ENCODE measurements at places on chromosomes 7 and 10.
A peak's percentile ranks its signal among the peaks of the same experiment; 100 is the strongest.

DNA sequence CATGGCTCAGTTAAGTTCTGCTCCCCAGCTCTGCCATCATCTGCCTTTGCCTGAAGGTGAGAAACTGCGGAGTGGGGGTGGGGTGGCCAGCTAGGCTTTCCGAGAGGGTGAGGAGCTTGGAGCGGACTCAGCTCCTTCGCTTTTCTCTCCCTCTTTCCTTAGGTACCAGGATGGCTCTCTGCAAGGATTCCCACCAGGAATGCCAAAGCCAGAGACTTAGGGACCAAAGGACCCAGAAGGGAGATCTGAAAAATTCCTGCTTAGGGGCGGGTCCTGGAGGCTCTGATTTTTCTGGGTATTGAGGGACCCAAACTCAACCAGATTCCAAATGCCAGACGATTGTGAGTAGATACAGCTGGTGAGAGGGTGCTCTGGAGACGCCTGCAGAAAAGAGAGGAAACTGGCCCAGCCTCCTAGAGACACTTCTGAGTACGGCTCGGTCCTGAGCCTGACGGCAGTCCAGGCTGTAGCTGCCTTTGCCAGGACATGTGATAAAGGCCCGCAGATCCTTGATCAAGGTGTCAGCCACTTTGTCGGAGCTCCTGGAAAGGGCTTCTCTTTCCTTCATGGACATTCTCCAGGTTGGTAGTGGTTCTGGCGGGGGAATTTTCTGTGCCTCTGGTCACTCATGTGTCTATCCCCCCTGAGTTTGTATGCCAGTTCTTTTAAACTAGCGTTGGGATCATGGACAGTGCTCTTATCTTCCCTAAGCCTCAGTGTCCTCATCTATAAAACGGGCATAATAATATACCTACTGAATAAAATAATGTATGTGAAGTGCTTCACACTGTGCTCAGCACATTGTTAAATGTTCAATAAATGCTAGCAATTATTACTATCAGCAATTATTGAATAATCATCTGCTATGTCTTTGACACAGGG is 42.5 kb upstream of the BTRC start:
- no peak for DNase-seq

DNA sequence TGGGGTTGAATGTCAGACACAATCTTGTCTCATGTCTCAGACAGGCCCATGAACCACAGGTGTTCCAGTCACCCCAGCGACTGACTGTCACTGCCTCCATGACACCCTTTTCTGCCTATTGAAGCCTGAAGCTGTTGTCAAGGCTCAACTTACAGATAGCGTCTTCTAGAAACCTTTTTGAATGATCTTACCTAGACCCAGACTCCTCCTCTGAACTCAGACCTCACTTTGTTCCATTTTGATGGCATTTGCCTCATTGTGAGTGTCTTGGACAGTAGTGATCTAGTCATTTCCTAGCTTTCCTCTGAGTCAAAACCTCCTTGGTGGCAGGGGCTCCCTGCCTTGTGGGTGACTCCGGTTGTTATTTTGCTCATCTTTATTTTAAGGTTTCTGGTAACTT is 98.3 kb upstream of the AGK start:
- no peak for DNase-seq

DNA sequence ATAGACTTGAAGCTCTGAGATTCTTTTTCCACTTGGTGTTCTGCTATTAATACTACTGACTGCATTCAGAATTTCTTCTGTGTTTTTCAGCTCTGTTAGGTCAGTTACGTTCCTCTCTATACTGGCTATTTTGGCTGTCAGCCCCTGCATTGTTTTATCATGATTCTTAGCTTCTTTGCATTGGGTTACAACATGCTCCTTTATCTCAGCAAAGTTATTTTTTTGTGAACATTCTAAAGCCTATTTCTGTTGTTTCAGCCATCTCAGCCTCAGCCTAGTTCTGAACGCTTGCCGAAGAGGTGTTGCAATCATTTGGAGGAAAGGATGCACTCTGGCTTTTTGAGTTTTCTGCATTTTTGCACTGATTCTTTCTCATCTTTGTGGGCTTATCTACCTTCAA is 201.5 kb upstream of the GNAI1 start:
- no peak for DNase-seq

- DNase-seq = peak; percentile 91
Observed at GRCh38 chr10:113073549-113074189, 123.6 kb downstream of the TCF7L2 start.

- DNase-seq = no peak
Observed at GRCh38 chr10:95820363-95820762, 64.4 kb downstream of the ENTPD1 start.

GRCh38 chr7:115678086-115678982 is 352.2 kb downstream of the TFEC start:
- DNase-seq = peak; percentile 31
